Esophagus squamous epithelium (tissue), 5 donors: ENCODE measurements at places on chromosomes 12 and 14.

DNA sequence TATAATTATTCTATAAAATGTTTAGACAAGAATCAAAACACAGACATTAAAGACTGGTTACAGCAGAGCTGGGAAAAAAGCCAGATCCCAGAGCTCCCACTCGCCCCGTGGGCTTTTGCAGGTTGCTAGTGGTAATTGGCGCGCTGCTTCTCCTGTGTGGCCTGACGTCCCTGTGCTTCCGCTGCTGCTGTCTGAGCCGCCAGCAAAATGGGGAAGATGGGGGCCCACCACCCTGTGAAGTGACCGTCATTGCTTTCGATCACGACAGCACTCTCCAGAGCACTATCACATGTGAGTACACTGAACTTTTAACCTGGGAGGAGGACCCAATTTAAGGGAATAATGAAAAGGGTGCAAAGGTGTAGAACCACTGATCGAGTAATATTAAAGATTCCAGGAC lies 7.5 kb downstream of the TMEM52B start:
- no peak for DNase-seq

- DNase-seq = no peak
Observed at GRCh38 chr14:64954491-64955240, 12.1 kb upstream of the GPX2 start.

- no peak for DNase-seq
Observed at GRCh38 chr14:104826861-104827176, 25.9 kb downstream of the ZBTB42 start.

DNA sequence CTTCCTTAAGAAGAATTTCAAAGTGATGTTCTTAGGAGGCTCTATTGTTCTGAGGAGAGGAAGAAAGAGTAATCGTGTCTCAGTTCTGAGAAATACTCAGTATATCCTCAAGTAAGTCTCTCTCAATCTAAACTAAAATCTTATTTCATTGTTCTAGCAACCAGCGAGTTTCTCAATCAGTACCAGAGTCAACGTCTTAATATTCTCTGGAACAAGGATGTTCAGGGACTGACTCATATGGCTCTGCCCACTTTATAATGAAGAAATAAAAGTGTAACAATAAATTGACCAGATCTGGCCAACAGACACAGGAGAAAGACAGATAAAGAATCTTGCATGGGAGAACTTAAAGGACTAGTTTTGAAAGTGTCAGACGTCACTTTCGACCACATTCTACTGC lies 469.8 kb upstream of the FLRT2 start:
- DNase-seq = no peak

GRCh38 chr12:67042697-67043131 lies 226.4 kb upstream of the CAND1 start:
- no peak for DNase-seq

DNA sequence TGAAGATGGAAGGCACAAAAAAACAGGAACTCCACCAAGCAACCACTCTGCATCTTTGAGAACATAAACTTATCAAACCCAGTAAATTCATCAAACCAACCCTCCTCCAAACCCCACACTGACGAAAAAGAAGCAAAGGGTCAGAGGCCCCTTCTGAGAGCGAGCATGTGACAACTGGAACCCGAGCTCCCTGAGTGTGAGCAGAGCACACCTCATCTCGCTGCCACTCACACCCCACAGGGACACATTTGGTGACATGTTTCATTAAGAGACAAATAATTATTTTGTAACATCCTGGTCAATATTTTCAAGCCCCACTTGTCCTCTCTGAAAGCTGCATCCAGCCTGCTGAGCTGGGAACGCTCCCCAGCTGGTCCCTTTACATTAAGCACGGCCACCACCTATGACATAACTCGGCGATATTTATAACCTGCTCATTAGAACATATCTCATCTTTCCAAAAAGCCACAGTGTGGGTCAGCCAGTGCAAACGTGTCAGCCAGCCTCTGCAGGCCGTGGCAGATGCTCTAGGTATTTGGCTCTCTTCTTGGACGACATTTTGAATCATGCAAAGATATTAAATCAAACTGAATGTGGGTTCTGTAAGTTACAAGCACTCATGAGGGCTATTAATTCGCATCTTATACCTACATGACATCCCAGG lies 120.1 kb downstream of the TTC7B start:
- DNase-seq = no peak

- DNase-seq = no peak
Observed at GRCh38 chr12:27351476-27351875, 18.8 kb downstream of the BMAL2 start.

GRCh38 chr14:64200170-64200569 lies 94.0 kb downstream of the ESR2 start:
- no peak for DNase-seq

- DNase-seq = no peak
Observed at GRCh38 chr12:25557830-25558436, 4.8 kb upstream of the LMNTD1 start.

- DNase-seq = no peak
Observed at GRCh38 chr14:61260939-61261776, 20.0 kb downstream of the TMEM30B start.

DNA sequence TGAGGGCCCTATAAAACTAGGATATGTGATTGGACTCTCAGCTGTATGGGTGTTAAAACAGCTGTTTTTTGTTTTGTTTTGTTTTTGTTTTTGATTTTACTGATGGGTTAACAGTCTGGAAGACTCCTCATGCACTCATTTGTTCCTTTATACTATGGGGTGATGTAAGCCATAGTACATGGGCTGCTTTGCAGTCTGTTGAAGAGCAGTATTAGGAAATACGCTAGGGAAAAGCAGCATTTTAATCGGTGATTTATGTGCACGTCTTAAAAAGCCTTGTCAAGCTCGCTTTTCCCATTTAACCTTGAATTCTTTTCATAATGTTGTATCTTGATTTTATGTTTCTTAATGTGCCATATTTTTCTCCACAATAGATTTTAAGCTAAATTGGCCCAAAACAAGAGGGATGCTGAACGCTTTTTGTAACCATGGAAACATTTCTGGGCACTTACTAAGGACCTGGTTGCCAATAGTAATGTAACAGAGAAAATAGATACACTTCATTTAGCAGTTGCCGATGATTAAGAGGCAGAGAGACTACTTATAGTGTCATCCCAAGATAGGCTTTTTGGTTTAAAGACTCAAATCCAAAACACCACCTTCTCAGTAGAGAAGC lies 244.0 kb downstream of the SNAPC1 start:
- no peak for DNase-seq

DNA sequence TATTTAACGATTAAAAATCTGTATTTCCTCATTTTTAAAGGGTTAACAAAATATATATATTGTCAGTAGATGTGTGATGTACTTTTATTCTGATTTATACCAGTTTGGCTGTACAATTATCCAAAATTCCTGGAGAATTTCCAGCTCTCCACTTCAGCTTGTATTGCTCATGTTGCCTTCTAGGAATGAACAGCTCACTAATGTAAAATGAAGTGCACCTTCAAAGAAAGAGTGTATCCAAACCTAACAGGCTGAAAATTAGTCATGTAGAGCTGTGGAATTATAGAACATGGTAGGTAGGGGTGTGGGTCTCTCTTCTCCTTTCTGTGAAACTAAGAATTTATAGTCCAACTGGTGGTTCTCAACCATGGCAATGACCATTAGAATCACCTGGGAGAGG lies 362.0 kb downstream of the ETNK1 start:
- no peak for DNase-seq

GRCh38 chr12:75579552-75579951 lies 68.1 kb upstream of the KRR1 start:
- no peak for DNase-seq

DNA sequence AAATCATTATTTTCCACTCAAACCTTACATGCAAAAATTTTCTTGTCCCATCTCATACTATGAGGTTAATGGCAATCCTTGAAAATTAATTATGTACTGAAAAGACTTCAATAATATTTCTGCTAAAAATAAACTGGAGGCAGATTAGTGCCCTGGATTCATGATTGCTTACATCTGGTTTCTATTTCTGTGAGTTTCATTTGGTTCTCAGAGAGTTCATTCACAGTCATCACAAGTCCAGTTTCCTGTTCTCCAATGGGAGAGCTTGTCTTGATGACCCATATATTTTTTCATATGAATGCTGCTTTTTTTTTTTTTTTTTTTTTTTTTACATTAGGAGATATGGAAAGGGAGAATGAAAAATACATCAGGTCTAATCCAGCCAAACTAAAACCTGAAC lies 6.6 kb upstream of the PTHLH start:
- no peak for DNase-seq

DNA sequence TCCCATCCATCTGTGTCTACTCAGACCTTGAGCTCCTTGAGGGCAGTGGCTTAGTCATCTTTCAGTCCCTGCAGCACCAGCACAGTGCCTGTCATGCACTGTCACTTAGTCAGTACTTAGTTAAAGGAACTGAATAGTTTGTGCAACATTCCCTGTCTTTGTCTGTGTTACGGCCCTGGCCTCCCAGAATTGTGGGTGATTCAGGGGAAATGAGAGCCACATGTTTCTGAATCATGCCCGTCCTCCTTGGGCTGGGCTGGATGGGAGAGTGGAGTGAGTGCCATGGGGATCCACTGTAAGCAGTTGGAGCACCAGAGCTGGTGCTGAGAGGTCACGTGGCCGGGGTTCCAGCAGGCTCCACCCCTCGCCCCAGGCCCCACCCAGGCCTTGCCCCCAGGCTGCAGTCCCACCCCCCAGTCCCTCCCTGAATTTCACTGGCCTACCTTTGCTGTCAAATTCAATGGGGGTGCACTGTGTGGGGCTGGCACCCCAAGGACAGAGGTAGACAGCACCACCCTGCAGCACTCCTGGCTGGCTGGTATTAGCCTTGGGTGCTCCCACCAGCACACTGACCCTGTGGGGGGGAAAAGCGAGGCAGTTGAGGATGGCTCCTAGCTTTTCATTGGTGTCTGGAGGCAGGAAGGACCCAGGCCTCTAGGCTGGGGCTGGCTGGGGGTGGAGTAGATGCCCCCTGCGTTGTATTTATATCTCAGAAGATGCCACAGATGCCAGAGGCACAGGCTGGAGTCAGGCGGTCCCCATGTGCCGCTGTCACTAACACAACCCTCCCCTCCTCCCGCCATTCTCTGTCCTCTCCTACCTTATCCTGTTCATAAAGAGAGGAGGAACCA lies 7.5 kb downstream of the ITGA5 start:
- no peak for DNase-seq

DNA sequence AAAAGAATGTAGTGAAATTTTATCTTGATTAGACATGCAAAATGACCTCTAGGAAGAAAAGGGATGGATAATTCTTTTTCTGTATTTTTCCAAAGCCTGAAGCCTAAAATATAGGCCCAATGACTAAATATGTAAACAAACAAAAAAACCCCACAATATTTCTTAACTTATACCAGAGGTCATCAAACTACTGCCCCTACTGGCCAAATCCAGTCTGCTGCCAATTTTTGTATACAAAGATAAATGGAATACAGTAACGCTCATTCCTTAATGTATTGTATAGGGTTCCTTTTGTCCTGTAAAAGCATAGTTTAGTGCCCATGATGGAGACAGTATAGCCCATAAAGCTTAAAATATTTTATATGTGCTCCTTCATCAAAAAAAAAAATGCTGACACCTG lies 145.7 kb upstream of the ALG10 start:
- DNase-seq = no peak

DNA sequence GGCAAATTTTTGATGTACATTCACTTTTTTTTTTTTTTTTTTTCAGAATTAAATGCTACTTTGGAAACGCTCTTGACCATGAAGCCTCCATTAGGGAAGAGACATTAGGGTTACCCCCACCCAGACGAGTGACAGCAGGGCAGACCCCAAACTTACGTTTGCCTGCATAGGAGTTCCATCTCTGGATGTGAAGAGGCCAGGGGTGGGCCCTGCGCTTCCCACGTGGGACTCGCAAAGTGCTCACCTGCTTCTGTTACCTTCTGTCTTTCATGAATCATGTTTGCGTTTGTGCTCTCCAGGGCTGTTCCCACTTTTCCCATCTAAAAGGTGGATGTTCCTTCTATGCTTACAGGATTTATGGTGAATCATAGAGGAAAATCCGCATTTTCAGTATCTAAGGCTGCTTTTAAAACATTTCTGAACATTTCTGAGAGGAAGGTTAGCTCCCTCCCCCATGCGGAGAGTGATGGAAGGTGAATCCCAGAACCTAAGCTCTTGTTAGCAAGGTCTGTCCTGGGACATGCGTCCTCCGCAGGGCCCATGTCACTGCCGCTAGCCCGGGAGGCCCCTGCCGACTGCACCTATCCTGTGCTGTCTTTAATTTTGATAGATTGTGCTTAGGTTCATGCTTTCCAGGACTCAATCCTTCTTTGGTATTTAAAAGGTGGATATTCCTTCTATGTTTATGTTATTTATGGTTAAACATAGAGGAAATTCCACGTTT lies 135.7 kb upstream of the RTL1 start:
- no peak for DNase-seq

DNA sequence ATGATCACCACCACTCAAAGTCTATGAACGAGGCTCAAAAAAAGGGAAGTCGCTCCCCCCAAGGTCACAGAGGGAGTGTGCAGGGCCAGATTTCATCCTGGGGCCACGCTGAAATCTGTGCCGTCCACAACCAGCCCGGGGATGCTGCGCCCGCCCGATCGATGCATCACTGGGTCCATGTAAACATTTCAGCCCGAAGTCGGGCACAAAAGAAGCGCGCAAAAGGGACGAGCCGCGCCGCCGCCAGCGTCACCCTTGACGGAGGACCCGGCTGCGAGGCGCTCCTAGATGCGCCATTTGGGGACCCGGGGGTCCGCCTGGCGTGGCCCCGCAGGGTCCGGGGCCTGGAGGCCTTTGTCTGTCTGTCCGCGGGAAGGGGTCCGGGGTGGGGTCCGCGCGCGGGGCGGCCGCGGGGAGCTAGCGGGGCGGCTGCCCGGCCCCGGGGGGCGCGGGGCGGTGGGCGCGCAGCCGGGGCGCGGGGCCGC lies 503 bp downstream of the FBXO21 start:
- DNase-seq = no peak

DNA sequence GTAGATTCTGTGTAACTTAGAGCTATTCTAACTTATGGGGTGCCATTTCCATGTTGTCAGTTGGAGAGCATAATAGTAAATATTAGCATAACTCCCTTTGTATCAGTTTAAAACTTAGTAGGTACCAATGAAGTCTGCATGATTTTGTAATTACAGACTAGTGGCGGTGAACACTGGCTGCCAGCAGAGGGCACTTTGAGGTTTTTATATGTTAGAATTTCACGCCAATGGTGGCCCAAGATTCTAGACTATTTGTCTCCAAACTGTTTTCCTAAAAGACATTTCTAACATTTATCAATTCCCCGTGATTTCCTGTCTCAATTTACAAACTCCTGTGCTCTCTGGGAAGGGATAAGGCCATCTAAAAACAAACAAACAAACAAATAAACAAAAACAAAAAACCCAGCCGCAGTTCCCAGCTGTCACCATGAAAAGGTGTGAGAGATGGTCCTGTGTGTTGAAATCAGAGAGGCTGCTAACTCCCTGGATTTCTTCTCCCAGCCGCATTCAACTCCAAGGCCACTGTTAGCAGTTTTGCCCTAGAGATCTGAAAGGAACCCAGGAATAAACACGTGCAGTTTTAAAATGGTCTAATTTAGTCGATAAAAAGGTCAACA lies 57.6 kb downstream of the BRMS1L start:
- no peak for DNase-seq
